ENCODE measurements at places on chromosomes 7 and 10.
A peak's percentile ranks its signal among the peaks of the same experiment; 100 is the strongest.

- DNase-seq: no peak
These were observed 74.2 kb upstream of the MTPN start for GRCh38 chr7:136051203-136051928.

GRCh38 chr10:72875250-72876055 lies 18.1 kb upstream of the OIT3 start:
- DNase-seq: no peak

- DNase-seq: no peak
These were observed 1.2 kb downstream of the CCM2 start for GRCh38 chr7:45001138-45001694.

- DNase-seq: no peak
These were observed 106.1 kb downstream of the KCNMA1 start for GRCh38 chr10:77531441-77532001.

DNA sequence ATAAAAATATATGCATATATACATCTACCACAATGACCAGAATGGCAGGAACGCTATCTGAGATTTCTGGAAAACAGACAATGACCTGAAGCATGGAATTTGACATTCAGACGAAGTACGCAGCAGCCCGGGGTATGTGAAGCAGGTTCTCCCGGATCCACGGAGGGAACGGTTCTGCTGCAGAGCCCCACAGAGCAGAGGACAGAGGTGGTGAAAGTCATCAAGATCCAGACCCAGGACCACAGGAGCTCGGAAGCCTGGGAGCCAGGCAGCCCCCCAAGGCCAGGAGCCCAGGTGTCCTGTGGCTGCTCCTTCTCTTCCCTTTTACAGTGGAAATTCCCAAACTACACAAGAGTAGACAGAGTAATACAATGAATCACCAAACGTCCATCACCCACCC lies 42.1 kb upstream of the DNAAF5 start:
- DNase-seq: no peak

GRCh38 chr10:112295853-112296830 lies 12.9 kb downstream of the TECTB start:
- no peak for DNase-seq

GRCh38 chr7:141071855-141072547 lies 1.9 kb upstream of the TMEM178B start:
- DNase-seq: peak; percentile 40

GRCh38 chr7:22093001-22093400 lies 147.3 kb upstream of the CDCA7L start:
- DNase-seq: no peak

DNA sequence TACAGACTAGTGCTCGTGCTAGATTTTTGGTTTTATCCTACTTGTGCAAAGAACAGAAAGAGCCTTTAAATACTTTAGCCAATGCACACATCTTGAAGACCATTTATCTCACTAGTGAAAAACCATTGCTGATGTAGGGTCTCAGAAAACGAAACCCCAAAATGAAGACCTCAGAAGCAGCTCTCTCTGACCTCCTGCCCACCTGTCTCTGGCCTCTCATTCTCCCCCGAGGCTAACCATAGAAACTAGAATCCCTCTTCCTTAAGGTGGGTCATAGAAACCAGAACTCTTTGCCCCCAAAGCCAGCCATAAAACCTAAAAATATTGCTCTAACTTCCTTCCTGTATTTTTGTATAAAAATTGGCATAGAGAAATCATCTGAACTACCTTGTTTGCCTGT lies 112.2 kb downstream of the KIF20B start:
- no peak for DNase-seq

GRCh38 chr7:27204851-27205322 lies 5.0 kb upstream of the HOXA13 start:
- DNase-seq: no peak

DNA sequence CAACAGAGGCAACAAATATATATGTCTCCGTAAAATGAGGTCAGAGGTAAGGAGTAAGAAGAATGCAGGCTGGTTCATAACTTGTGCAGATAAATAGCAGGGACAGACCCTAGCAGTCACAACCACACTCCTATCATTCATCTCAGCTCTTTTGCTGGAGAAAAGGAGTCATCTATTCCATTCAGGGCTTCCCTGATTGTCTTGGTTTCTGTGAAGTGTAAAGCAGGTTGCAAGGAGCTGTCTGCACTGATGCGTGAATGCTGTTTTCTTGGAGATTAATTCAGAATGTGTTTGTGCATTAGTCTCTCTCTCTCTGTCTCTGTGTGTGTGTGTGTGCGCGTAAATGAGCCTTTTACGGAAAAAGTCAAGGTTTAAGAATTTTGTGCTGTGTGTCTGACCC lies 643.3 kb upstream of the SORCS1 start:
- no peak for DNase-seq

DNA sequence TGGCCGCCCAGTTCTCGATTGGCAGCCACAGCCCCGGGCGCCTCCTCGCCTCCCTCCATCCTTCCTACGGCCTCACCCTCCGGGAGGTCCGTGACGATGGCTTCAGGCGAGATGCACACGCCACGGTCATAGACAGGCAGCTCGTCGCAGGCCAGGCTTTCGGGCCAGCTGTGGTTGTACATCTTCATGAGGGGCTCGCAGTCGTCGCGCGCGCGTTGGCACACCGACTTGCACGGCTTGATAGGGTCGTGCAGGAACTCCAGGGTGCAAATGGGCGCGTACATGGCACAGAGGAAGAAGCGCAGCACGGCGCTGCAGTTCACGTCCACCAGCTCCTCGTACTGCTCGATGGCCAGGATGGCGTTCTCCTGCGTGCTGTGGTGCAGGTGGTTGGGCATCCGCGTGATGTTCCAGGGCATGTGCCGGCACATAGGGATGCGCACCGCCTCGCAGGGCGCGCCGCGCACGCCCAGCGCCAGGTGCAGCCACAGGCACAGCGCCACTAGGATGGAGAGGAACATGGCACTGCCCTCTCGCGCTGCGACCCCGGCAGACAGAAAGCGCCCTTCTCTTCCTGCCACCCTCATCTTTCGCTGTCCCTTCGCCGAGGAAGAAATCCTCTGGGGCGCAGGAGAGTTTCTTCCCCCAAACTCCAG lies 472 bp downstream of the SFRP4 start:
- DNase-seq: no peak

DNA sequence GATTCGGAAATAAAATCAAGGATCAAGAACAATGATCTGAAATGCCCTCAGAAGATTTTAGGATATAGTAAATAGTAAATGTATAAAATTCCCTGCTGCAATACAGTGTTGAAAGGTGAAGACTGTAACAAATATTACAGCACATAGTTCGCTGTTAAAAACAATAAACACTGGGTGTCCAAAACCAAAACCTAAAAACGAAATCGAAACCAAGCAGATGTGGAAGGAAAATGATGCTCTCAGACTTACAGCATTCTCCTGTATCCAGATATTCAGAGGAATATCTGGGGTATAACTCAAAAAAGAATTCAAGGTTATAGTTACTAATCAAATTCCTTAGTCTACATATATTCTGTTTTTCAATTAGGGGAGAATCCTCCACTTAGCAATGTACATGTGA lies 708.1 kb upstream of the PCDH15 start:
- no peak for DNase-seq

GRCh38 chr7:40356871-40357709 lies 222.3 kb downstream of the SUGCT start:
- DNase-seq: no peak

- DNase-seq: no peak
These were observed 147.6 kb downstream of the DIP2C start for GRCh38 chr10:541750-542371.

DNA sequence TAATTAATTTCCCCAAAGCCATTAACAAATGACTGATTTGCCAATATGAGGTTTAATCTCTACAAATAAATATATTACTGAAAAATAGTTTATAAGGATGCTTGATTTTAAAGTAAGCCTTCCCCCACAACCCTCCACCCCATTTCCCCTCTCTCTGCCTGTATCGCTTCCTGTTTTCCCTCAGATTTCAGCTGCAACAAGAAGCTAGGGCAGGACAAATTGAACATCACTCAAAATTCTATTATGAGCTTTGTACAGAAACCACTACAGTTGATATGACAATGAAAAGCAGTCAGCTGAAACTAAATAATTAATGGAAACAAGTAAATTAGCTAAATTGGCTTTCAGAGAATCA lies 109.0 kb upstream of the SP4 start:
- no peak for DNase-seq

- no peak for DNase-seq
These were observed 80.3 kb upstream of the RET start for GRCh38 chr10:42996588-42996987.

GRCh38 chr10:44471410-44471809 lies 86.5 kb upstream of the CXCL12 start:
- DNase-seq: no peak

Data from nucleus accumbens (tissue), 56 donors.